Smooth muscle cell of the brain vasculature (primary cell): ENCODE measurements at places on chromosomes 13 and 19.

DNA sequence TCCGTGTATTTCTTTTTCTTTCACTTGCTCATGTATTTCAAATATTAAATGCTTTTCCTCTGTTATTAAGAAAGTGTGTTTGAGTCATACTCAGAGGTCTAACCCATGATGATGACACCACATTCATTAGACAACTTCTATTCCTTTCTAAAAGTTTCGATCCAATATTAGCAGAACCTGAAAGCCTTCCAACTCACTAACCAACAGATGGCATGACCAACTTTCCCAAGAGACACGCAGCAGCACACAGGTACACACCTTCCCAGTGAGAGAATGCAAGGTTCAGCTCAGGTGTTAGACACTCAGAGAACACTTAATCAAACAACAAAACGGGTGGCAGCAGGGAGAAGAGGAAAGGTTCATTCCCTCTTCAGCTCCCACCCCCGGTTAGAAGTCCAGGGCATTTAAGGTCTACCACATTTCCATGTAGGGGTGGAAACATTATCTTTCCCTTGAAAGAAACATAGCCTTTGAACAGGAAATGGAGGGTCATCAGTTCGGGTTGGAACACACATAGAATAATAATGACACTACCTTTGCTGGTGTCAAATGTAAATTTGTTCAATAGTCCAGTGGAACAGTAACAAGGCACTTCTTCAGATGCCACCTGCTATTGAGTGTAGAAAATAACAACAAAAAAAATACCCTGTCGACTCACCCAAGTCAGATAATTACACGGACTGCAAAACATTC is 404.2 kb downstream of the COG6 start:
- DNase-seq: no peak

GRCh38 chr13:44231786-44232516 is 141.7 kb upstream of the SERP2 start:
- no peak for DNase-seq

DNA sequence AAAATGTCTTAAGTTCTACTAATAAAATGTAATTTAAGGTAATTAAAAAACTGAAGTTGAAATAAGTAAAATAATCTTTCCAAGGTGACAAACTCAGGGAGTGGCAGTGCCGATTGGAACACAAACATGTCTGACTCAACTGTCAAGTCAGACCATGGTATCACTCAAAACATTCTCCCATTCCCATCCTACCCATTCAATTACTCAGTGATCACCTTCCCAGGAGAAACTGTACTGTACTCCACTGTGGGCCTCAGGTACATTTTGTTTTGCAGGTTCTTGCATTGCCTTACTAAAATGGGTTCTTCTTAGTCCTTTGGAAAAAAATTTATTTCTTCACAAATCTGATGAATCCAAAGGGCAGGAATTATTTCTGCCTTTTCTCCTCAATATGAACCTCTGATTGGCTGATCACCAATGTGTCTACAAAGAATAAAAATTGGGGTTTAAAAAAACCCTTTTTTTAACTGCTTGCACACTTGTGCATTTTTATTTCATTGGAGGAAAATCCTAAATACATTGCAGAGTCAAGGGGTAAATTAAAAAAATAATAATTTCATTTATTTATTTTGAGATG is 96.8 kb downstream of the ZNF429 start:
- no peak for DNase-seq

DNA sequence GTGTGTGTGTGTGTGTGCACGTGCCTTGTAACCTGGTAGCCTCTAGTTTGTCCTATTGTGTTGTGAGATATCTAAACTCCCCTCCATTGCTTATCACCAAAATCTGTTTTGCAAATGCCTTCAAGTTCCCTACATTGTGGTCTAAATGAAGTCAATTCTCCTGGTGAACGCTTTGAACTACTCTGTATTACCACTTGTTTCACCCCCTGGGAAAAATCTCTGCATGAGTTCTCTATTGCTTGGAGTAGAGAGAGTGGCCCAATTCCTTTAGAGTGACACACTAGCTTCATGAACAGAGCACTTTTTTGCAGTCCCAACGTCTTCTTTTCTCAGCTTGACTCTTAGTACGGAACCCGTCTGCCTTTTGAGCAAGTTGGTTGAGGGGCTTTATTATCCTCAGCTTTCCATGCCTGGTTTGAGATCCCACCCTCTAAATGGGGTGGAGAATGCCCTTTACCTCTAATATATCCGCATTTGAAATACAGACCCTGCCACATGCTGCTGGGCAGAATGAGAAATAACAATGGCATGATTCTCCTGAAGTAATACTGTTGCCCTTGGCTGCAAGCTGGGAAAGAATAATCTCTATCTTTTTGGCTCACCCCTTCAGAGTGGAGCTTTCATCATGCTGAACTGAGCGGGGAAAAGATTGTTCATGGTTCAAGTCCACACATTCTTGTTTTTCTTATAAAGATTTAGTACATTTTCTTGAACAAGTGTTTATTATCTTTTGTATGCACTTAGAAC is 2545.3 kb downstream of the PCDH9 start:
- DNase-seq: no peak

GRCh38 chr13:34863360-34864135 is 78.5 kb upstream of the NBEA start:
- DNase-seq: no peak

GRCh38 chr13:27038323-27038722 is 133.3 kb downstream of the USP12 start:
- DNase-seq: no peak

DNA sequence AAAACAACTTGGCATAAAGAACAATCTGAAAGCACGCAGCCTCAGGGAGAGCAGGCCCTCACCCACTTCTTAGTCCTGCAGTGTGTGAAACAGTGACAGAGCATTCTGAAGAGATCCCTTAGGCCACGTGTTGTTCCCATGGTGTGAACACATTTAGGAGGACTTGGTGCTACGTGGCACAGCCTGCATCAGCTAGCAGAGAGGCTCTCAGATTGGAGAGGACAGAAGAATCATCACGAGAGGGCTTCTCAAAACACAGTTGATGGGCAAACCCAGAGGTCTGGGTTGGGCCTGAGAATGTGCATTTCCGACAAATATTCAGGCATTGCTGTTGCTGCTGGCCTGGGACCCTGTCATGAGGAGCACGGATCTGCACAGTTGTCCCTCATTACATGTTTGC is 26.1 kb upstream of the TFDP1 start:
- no peak for DNase-seq

DNA sequence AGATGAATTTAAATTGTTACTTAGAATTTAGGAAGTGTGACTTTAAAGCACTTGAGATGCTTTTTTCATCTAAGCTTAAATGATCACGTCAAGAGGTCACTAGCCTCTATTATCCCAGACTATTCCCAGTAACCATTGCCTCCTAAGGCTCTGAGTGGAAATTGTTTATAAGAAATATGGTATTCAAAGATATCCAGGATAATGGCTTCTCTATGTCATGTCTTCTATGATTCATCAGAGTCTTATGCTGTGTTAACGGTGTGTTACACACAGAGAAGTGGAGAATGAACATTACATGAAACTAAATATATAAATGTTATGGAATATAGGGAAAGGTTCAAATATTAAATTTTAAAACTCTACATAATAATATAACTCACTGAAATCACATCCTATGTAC is 79.8 kb upstream of the NBEA start:
- DNase-seq: no peak

- DNase-seq: no peak
These were observed 555 bp downstream of the NR2C2AP start for GRCh38 chr19:19202707-19203011.

DNA sequence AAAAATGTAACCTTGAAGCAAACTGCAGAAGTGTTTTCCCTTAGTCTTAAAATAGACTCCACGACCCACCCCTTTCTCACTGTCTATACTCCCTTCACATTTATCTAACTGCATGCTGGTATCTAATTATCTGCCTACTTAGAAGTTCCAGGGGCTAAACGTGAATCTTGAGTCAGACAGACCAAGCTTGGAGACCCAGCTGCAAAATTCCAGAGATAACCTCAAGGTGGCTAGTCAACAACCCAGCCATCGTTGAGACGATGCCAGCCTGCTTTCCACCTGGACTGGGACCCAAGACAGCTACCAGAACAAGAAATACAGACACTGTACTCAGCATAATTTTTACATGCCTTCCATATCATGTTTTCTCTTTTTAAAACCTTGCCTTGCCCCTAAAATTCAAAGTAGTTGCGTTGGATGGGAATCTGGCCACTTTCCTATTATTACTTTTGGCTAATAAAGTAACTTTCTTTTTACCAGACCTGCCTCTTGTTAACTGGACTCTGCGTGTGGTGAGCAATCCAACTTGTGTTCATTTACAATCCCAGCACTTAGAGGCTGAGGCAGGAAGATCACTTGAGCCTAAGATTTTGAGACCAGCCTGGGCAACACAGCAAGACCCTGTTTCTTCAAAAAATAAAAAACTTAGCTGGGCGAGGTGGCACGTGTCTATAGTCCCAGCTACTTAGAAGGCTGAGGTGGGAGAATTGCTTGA is 82.3 kb downstream of the CDADC1 start:
- DNase-seq: no peak

GRCh38 chr13:79663435-79663834 is 182.5 kb downstream of the NDFIP2 start:
- no peak for DNase-seq

- DNase-seq: no peak
These were observed 929.0 kb downstream of the SLITRK6 start for GRCh38 chr13:84870190-84870589.

DNA sequence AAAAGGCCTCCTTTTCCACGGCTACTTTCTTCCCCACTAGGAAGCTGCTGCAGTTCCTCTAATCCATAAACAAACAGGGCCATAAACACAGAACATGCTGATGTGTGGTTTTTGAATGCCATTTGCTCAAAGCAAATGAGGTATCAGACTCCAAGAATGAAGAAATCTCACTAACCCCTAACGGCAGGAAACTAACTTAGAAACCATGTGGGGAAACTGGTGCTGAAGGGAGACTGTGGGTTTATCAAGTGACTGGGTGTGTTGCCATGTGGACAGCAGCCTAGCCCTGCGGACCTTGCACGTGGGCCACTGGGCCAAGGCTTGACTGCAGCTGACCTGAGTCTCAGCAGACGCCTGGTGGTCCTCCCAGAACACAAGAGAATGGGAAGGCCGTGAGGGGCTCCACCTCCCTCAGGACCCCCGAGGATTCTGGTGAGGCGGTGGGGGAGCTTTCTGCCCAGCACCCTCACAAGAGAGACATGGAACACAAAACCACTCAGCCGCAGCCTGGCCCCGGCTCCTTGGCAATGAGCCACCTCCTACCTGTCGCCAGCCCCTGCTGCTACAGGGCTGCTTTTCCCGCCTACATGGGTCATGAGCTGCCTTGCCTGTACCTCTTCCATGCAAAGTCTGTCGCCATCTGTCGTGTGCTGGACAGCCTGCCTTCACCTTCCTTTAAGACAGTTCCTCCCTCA is 10.6 kb downstream of the SLC15A1 start:
- DNase-seq: no peak

DNA sequence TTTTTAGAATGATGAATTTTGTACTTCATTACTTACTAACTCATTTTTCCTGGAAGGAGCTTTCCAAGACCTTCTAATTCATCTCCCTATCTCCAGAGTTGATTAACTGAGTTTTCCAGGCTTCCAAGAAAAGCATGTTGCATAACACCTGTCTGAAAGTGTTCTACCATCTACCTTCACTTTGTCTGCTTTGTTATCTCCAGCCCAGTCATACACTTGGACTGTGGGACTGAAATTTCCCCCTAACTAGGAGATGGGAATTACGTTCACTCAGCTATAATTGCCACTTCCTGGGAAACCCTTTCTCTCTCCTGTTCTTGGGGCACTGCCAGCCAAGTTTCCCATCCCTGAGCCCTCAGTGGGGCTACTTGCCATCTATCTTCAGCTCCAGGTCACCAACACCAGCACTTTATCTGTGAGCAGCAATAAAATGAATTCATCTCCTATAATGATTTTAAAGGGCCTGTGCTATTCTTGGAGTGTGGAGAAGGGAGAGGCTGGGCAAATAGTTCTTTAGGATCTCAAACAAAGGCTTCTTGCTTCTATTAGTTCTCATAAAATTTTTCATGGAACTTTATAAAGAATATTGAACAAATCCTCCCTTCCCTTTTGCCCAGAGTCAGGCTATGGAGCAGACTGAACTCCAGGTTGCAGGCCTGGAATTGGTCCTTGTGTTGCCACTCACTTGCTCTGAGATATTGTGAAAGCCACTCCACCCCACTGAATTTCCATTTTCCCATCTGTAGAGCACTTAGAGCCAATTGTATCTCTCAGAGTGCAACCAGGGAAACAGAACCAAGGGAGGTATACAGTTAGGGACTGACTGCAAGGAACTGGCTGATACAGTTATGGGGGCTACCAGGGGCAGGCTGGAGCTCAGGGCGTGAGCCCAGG is 17.8 kb upstream of the ATP12A start:
- no peak for DNase-seq

DNA sequence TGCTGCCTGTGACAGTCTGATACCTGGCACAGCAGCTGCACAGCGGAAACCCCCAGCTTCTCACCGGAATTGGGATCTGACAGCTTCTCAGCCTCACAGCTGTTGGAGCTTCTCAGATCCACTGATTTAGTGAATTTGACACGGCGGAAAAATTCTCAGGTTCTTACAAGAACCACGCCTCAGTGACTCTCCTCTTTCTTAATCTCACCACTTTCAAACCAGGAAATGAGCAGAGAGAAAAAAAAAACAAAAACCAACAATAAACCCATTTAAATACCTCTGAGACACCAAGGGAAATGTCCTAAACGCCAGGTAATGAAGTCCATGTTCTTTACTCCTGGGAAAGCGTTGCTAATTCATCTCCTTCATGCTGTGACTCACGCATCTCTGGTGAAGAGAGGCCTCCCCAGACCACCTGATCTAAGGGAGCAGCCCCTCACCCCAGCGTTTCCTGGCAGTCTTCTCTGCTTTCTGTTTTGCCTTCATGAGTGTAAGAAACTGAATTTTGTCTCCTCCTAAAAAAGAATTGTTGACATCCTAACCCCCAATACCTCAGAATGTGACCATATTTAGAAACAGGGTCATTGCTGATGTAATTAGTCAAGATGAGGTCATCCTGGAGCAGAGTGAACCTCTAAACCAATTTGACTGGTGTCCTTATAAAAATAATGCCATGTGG is 15.9 kb upstream of the IZUMO2 start:
- DNase-seq: no peak

DNA sequence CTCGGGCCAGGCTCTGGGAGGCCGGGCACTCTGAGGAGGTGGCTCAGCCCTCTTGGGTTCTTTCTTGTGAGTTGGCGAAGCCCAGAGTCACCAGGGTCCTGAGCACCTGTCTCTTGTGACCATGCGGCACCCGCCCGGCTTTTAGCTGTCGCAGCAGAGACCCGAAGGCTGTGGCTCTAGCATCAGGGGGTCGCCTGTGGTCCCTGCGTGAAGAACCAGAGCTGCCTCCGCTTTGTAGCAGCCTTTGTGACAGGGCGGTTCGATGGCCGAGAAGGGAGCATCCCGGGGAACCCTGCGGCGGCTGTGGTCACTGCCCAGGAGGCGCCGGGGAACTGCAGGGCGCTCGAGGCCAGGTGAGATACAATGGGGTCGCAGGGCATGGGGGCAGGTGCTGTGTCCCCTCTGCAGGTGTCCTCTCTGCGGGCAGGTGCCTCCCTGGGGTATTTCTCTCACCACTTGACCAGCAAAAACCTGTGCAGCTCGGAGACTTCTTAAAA is 10.4 kb downstream of the MCF2L start:
- no peak for DNase-seq

- no peak for DNase-seq
These were observed 583 bp downstream of the TECR start for GRCh38 chr19:14530005-14530348.
